ENCODE measurements at places on chromosomes 1 and 21.
A peak's percentile ranks its signal among the peaks of the same experiment; 100 is the strongest.

GRCh38 chr1:119012383-119012782 lies 24.2 kb upstream of the TBX15 start:
- no peak for DNase-seq

DNA sequence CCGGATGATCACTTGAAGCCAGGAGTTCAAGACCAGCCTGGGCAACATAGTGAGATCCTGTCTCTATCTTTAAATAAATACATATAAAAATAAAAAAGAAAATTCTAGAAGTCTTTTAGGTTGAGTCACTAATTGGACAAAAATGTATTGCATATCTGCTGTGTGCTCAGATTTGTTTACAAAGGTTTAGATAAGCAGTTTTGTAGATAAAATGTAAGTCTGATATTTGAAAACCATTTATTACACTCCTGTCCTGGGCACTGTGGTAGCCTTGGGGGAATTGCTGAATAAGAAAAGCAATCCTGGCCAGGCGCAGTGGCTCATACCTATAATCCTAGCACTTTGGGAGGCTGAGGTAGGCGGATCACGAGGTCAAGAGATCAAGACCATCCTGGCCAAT lies 11.6 kb downstream of the GMEB1 start:
- DNase-seq: no peak

DNA sequence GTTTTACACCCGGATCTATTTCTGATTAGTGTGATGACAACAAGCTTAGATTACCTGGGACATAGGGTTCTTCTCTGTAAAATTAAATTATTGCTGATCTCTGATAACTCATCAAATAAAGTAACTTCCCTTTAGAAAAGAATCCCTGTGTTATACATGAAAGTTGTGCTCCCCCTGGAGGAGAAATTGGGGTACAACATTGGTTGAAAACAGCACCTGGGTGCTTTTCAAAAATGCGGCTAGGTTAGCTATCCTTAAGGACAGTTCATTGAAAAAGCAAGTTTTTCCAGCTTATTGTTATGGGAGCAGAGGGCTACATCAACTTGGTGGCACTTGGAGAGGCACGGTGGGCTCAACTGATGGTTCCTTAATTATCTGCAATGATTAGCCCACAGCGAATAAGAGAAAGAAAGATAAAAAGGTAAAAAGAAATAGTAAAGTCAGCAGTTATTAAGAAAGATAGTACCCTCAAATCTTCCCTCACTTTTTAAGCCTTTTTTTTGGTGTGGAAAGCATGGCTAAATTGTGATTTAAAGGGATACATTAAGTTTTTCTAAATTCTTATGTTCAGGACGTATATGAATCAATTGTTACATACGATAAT lies 97.8 kb downstream of the FMN2 start:
- no peak for DNase-seq

DNA sequence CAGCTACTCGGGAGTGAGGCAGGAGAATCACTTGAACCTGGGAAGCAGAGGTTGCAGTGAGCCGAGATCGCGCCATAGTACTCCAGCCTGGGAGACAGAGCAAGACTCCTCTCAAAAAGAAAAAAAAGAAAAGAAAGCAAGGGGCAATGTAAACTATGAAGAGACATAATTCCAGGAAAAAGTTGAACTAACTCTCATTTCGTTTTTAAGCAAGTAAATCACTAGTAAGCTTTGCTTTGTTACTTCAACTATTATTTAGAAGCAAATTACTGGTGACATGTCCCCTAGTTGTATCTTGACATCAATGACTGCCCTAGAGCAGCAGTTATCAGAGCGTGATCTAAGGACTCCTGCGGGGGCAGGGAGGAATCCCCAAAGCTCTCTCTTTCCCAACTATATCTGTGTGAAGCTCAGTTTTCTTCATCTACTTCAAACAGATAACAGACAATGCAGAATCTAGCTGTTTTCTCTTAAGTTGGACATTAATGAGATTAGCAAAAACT lies 18.7 kb downstream of the CLSTN1 start:
- no peak for DNase-seq

GRCh38 chr1:166169182-166169581 lies 2.4 kb upstream of the FAM78B start:
- no peak for DNase-seq

GRCh38 chr1:72780212-72780611 lies 497.9 kb upstream of the NEGR1 start:
- no peak for DNase-seq

DNA sequence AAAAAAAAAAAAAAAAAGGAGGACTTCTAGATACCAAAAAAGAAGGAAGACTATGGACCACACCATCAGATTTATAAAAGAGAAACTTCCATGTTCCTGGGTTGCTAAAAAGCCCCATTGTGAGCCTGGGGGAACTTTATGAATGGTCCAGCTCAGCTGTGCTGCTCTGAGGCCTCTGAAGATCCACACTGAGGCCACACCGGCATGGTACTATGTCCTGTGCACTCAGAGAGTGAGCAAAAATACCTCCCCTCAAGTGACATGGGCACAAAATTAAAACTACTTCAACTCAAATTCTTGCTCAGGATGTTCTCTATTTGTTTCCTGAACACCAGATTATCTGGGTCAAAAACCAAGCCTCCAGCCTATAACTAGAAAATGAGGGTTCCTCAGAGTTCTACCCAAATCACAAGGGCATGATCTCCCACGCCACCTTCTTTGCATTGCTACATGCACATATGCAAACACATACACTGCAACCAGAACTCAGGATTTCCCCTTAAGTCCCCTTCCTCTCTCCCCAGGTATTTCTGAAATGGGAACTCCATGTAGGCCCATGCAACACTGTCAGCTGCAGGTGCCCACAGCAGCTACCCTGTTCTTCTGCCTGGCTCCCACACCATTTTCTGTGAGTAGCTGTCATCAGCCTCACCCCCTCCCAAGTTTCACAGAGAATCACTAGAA lies 94.4 kb downstream of the SH3GLB1 start:
- DNase-seq: no peak

DNA sequence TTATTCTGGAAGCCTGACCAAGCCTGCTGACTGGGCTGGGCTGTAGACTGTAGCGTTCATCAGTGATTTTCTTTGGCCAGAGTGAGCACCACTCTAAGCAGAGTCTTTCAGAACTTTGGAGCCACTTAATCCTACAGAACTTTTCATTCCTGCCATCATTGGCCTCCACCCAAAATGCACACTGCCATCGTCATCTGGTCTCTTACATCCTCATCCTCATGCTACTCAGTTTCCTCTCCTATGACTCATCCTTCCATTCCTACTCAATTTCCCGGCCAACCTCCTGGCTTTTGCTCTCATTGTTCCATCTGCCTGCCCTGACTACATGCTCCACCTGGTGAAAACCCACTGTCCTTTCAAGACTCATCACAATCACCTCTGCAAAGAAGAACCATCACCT lies 233.8 kb upstream of the USP25 start:
- DNase-seq: no peak

- DNase-seq: no peak
Measured at GRCh38 chr1:75519651-75520427, 91.1 kb downstream of the SLC44A5 start.

- no peak for DNase-seq
Measured at GRCh38 chr1:43990271-43991199, 864 bp upstream of the CCDC24 start.

GRCh38 chr1:172960454-172961208 lies 90.1 kb downstream of the TNFSF18 start:
- no peak for DNase-seq

GRCh38 chr1:42851420-42851819 lies 5.0 kb downstream of the ZNF691 start:
- DNase-seq: no peak

- DNase-seq: peak; percentile 48
Measured at GRCh38 chr21:45152265-45152746, 77.9 kb downstream of the ADARB1 start.

- DNase-seq: no peak
Measured at GRCh38 chr1:85396194-85396593, 68.8 kb downstream of the DDAH1 start.

- no peak for DNase-seq
Measured at GRCh38 chr1:22745669-22746585, 35.3 kb downstream of the EPHB2 start.

DNA sequence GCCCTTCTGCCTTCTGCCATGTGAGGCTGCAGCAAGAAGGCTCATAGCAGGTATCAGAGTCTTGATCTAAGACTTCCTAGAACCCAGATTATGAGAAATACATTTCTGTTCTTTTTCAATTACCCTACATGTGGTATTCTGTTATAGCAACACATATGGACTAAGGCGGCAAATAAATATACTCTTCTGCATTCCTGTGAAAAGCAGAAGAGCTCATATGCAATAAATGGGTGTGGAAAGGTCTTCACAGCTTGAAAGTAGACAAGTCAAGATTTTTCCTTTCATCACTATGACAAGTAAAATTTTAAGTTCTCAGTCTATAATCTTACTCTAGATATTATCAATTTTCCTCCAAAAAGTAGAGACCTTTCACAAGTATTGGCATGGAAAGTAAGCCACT lies 36.6 kb downstream of the TNFSF18 start:
- DNase-seq: no peak

DNA sequence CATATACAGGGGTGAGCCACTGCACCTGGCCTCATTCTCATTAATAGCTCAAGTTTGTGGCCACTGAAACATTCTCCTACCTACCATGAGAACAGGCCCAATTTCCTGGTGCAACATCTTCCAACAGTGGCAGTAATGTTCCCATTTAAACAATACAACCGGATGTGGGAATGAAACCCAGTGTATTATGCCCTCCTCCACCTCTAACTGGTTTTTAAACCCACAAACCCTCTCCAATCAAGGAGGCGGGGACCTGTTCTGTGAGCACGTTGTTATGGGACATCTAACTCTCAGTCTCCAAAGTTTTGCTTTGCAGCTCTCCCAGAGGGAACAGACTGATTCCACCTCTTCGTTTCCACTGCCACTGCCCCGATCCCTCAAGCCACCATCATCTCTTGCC lies 2.6 kb downstream of the CTNNBIP1 start:
- no peak for DNase-seq

- no peak for DNase-seq
Measured at GRCh38 chr1:26124418-26125331, 13.1 kb downstream of the PDIK1L start.

- DNase-seq: no peak
Measured at GRCh38 chr1:184152434-184152898, 100.9 kb downstream of the TSEN15 start.

- DNase-seq: no peak
Measured at GRCh38 chr1:210250665-210250997, 18.0 kb downstream of the SERTAD4 start.

- no peak for DNase-seq
Measured at GRCh38 chr1:206866062-206866461, 639 bp downstream of the IL20 start.

- DNase-seq: no peak
Measured at GRCh38 chr1:14017531-14017961, 317.6 kb downstream of the PRDM2 start.

DNA sequence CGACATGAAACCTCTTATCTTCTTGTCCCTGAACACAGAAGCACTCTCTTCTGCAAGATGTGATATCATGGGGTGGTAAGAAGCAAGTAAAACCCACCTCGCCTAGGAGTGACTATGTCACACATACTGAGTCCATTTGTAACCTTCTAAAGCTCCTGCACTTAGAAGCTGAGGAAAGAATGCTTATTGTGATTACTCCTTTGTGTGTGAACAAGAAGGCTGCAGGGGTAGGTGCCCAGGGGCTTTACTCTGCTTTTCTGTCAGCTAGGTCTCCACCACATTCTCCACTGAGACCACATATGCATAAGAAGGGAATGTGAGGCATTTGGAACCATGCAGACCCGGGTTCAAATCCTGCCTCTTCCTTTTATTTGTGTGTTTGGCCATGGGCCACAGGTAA lies 144.3 kb downstream of the DMRTA2 start:
- no peak for DNase-seq

- no peak for DNase-seq
Measured at GRCh38 chr1:69587391-69587790, 19.7 kb downstream of the LRRC7 start.

DNA sequence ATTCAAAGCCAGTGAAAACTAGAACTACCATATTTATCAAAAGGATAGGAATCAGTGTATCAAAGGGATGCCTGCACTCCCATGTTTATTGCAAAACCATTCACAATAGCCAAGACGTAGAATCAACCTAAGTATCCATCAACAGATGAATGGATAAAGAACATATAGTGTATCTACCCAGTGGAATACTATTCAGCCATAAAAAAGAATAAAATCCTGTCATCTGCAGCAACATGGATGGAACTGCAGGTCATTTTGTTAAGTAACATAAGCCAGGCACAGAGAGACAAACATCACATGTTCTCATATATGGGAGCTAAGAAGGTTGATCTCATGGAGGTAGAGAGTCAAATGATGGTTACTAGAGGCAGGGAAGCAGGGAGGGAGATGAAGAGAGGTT lies 110.0 kb downstream of the PAX7 start:
- DNase-seq: no peak

GRCh38 chr21:40200946-40201345 lies 333.7 kb downstream of the PCP4 start:
- no peak for DNase-seq

GRCh38 chr21:33121715-33122475 lies 52.0 kb downstream of the OLIG1 start:
- no peak for DNase-seq

DNA sequence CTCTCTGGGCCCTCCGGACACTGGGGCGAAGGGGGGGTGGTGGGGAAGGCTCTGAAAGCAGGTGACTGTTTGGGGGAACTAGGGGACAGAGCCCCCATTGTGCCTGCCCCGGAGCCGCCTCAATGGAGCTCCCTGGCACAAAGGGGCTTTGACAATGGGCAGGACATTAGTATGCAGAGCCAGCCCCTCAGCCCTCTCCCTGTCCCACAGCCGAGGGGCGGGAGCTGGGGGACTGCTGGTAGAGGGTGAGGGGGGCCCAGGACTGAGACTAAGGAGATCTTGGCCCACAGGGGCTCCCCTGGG lies 7.8 kb downstream of the KCNJ10 start:
- DNase-seq: no peak

DNA sequence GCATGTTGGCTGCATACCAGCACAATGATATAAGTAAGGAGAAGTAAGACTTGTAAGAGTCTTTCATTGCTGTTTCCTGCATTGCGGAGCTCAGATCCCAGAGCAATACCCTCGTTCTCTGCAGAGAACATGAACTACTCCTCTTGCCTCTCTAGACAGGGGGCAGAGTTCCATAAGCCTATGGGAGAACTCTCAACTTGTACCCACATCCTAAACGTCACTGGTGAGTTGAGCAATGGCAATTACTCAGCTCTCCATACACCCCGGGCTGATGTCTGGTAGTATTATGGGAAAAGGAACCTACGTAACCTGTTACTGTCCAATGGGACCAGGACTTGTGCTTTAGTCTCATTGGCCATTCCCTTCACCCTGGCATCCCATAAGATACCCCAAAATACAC lies 27.3 kb upstream of the ZNF496 start:
- DNase-seq: no peak
